Glomerular endothelial cell (primary cell): ENCODE measurements at places on chromosomes 5 and 9. TPM values are rescaled to one million over a fixed set of nuclear protein-coding genes. Genes with fewer than 3 reads are reported as not detected.

The IL13 gene
- total RNA-seq, result not detected in 2 replicates

The CNTLN gene
- 3.9 and 9.4 TPM in 2 replicates for total RNA-seq

The TNPO1 gene
- 182 and 199 TPM in 2 replicates for total RNA-seq

The ESM1 gene
- total RNA-seq, result 188 and 285 TPM in 2 replicates

The YIPF5 gene
- 47.8 and 70.4 TPM in 2 replicates for total RNA-seq

The FOXD4L6 gene
- total RNA-seq, result not detected in 2 replicates

The IL33 gene
- 0.19 and 4.5 TPM in 2 replicates for total RNA-seq

The GPR150 gene
- 0.10 and 0.82 TPM in 2 replicates for total RNA-seq

The SAPCD2 gene
- total RNA-seq, result 6.1 and 6.7 TPM in 2 replicates

The PCDHA6 gene
- 0.23 and 0.58 TPM in 2 replicates for total RNA-seq

The KIF24 gene
- 0.63 and 1.8 TPM in 2 replicates for total RNA-seq

The DRD1 gene
- total RNA-seq, result not detected in 2 replicates

The CDC25C gene
- total RNA-seq, result 0.97 and 2.9 TPM in 2 replicates

The PDZD2 gene
- total RNA-seq, result 8.4 and 20.3 TPM in 2 replicates

The PLEKHG4B gene
- 0.06 and 0.48 TPM in 2 replicates for total RNA-seq

The IFT74 gene
- total RNA-seq, result 6.9 and 9.2 TPM in 2 replicates

The TAF11L5 gene
- total RNA-seq, result not detected in 2 replicates

The FAM153A gene
- total RNA-seq, result not detected in 2 replicates

The MSMP gene
- 1.6 and 7.9 TPM in 2 replicates for total RNA-seq

The HAVCR2 gene
- not detected in 2 replicates for total RNA-seq
